ENCODE measurements at places on chromosomes 6 and 20.

DNA sequence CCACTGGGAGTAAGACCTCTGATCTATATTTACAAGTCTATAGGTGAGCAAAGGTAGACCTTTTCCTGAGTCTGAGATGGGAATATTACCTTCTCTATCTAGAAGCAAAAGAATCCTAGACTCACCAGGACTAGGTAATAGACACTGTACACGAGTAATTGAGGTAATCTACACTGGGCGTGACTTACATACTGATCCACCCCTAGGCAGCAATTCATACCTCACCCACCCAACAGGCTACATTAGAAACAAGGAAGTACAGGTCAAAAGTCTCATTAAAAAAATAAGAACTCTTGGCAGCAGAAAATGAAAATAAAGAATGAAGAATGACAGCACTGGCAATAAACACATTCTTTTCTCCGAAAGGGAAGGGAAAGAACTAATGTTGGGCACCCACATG is 7.6 kb downstream of the CSNK2A1 start:
- no peak for DNase-seq

- DNase-seq: peak; percentile 12
These were observed 49.3 kb downstream of the PRR18 start for GRCh38 chr6:166258854-166259276.

- DNase-seq: no peak
These were observed 82.7 kb downstream of the PTPRK start for GRCh38 chr6:128437685-128438084.

DNA sequence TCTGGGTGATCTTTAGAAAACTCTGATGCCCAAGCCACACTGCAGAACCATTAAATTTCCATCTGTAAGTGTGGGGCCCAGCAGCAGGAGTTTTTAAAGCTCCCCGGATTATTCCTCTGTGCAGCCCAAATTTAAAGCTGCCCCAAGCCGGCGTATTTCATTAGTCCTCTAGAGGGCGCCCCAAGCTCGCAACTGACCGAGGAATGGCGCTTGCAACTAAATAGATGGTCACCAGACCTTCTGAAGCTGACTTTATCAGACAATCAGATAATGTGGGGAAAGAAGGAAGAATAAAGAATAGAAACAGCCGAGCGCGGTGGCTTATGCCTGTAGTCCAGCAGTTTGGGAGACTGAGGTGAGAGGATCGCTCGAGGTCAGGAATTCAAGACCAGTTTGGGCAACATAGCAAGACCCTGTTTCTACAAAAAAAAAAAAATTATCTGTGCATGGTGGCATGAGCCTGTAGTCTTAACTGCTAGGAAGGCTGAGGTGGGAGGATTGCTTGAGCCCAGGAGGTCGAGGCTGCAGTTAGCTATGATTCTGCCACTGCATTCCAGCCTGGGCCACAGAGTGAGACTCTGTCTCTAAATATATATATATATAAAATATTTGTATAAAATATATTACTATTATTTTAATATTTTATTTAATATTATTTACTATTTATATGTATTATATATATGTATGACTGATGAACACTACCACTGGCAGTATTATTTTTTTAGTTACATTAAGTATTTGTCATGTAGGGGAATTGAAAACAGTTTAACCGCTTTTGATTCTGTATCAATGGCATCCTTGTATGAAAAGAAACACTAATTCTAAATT is 56.0 kb downstream of the OTOR start:
- no peak for DNase-seq

GRCh38 chr6:16839631-16840179 is 78.4 kb upstream of the ATXN1 start:
- DNase-seq: no peak

GRCh38 chr6:133863228-133863627 is 25.7 kb upstream of the TCF21 start:
- DNase-seq: no peak

DNA sequence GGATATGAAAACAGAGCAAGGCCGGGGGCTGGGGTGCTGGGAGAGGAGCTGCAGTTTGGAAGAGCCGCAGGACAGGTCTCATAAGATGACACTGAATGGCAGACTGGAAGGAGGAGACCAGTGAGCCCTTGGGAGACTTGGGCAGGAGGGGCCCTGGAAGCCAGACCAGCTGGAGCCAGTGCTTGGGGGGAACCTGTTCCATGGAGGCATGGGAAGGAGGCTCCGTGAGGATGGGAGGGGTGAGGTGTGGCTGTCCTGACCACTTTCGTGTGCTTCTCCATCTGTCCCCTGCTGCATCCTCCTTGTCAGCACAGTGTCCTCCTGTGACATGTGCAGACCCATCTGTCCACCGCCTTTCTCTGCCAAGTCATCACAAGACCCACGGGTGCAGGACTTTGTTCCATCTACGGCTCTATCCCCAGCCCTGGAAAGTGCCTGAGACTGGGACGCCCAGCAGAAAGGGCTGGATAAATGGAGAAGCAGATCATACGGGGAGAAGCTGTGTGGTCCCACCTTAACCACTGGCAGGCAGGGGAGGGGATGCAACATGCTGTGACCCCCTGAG is 84.8 kb upstream of the MPC1 start:
- no peak for DNase-seq

GRCh38 chr6:43951063-43951755 is 176.0 kb downstream of the MRPL14 start:
- DNase-seq: no peak
